Cardiac septum (tissue), 1 donor: ENCODE measurements at places on chromosomes 13 and 19. TPM values are rescaled to one million over a fixed set of nuclear protein-coding genes. Genes with fewer than 3 reads are reported as not detected.

GRCh38 chr13:69755101-69755500, 352.5 kb upstream of the ATXN8OS start:
- DNase-seq, result no peak

Gene DUS3L
- 21.6 TPM for total RNA-seq

Gene KLHL1
- not detected for total RNA-seq

Gene RASAL3
- total RNA-seq, result 1.7 TPM

- DNase-seq, result peak; percentile 79
These were observed at the start of gene ABCC4 for GRCh38 chr13:95301183-95301967. Gene ABCC4, minus strand, starts transcription at chr13:95301451. Its CDS starts 137 bp downstream, at chr13:95301314.

- no peak for DNase-seq
These were observed 19.8 kb downstream of the DNM2 start for GRCh38 chr19:10737722-10738121.

DNA sequence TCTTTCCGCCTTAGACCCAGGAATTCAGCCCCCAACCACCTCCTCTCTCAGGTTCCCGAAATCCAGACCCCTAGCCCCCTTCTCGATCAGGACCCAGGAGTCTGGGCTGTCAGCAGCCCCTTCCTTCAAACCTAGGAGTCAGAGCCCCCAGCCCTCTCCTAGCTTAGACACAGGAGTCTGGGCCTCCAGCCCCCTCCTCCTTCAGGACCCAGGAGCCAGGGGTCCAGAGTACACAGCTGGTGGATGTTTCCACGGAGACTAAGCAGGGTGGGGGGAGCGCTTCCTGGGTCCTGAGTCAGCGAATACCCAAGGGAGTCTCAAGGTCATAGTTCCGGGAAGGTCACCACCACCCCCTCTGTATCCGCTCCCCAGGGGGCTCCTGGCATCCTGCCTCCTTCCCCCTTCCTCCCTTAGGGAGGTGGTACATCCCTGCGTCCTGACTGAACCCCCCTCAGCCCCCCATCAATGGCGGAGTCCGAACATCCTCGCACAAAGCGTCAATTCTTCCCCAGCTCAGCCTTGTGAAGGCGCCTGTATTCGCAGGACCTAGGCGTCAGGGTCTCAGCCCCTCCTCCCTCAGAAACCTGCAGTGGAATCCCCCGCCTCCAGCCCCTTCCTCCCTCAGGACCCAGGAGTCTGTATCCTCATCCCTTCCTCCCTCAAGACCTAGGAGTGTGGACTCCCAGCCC, 4.6 kb downstream of the CADM4 start:
- no peak for DNase-seq

DNA sequence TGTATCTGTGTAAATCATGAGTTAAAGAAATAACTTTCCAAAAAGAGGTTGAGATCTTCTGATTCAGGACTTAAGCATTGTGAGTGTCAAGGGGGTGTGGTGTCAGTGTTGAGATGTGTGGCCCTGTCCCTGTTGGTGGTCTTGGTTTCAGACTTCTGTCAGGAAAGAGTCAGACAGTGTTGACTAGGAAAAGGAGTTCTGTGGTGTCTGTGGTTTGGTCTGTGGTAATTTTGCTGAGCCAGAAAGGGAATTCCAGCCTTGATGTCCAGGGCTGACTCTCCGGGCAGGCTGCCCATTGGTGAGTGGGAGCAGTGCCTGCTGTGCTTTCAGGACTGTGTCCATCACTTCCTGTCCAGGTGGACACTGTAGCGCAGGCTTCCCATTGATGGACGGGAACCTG, 39.8 kb upstream of the IGFL4 start:
- no peak for DNase-seq

Gene RFPL4AL1
- 0.57 TPM for total RNA-seq

Gene PTGIR
- 8.6 TPM for total RNA-seq

Gene TNFSF11
- total RNA-seq, result not detected

Gene LIPE
- total RNA-seq, result 54.9 TPM

DNA sequence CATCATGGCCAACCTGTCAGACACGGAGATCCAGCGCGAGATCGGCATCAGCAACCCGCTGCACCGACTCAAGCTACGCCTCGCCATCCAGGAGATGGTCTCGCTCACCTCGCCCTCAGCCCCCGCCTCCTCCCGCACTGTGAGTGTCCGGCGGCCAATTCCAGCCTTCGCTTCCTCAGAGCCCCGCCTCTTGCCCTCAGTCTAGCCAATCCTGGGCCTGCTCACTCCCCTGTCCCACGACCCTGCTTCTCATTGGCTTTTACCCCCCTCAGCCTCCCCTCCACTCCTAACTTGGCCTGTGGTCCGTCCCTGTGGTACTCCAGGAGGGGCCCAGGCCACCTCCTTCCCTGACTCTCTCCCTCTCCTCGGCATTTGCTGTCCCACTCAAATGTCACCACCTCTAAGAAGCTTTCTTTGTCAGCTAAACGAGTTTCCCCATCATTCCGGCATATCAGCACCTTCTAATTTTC, 12.3 kb downstream of the HRC start:
- peak; percentile 94 for DNase-seq

DNA sequence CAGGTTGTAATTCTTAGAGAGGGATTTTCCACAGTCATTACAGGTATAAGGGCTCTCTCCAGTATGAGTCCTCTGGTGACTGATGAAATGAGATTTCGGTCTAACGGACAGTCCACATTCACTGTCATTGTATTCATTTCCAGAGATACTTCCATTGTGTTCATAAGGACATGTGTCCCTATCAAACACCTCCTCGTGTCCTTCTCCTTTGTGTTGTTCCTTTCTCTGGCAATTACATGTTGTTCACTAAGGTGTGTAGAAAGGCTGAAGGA, 10.5 kb upstream of the ZSCAN18 start:
- no peak for DNase-seq

GRCh38 chr19:39160889-39161672, 35.5 kb downstream of the PAK4 start:
- DNase-seq, result no peak

Gene ELSPBP1
- total RNA-seq, result not detected
